AG04450 (cell line): ENCODE measurements at places on chromosomes 3 and 15.

DNA sequence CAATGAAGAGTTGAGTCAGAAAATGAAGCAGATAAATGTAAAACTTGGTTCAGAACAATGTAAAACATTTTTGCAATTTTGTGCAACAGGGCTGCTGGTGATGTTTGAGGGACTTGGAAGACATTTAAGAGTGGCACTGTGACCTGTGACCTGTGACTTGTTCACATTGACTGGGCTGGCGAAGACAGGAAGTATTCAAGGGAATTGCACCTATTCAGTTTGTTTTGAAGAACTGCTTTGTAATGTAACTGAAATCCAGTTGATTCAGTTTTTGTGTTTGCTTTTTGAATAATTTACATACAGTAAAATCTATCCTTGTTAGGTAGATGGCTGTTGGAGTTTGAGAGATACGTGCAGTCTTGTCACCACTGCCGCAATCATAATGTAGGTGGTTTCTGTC lies 35.4 kb downstream of the MCTP2 start:
- DNase-seq, result no peak

DNA sequence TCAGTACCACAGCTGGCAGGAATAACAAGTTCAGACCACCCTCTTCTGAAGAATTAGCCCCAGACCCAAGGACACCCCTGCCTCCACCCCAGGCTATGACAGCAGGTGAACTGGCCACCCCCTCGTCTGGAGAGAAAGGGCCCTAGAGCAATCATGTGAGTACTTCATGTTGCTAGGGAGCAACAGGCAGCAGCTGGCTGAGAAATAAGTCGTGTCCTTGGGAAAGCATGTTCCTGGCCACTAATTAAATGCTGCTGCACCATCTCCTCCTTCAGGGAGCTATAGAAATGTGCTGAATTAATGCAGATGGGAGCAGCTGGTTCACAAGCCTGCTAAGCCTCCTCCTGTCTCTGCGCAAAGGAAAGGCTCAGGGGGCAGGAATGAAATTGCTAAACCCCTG lies 31.5 kb downstream of the MRPS11 start:
- DNase-seq, result no peak

GRCh38 chr3:121490161-121490560 lies 55.6 kb downstream of the POLQ start:
- no peak for DNase-seq

- DNase-seq, result no peak
Observed at GRCh38 chr15:62244762-62245161, 79.7 kb upstream of the C2CD4B start.

DNA sequence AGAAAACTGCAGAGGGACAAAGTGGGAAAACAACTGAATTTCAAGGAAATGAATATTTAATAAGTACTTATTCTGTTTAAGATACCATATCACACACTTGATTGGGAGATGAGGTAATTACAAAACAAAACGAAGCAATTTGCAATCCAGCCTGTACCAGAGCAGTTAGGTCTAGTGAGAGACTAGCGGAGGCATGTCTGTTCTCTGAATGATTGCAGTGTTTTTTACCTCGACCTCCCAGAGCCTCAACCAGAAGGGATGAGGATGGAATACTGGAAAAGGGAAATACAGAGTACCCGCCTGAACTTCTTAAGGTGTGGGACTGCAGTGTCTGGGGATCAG lies 59.5 kb downstream of the PIK3CB start:
- no peak for DNase-seq

DNA sequence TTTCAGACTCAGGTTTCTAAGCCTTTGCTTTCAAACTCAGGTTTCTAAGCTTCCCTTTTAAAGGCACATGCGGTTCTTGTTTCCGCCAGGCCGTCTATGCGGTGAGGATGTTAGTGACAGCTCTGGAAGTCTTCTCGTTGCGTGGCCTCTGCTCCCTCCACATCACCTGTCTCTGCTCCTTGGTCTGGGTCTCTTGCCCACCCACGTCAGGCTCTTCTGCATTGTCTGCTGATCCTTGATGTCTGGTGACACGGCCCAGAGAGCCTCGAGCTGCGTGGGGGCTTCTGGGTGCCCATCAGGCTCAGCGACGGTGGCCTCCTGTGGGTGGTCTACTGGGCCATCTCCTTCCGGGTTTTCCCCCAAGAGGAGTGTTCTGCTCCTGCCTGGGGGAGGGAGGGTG lies 30.5 kb downstream of the KLF13 start:
- DNase-seq, result no peak

DNA sequence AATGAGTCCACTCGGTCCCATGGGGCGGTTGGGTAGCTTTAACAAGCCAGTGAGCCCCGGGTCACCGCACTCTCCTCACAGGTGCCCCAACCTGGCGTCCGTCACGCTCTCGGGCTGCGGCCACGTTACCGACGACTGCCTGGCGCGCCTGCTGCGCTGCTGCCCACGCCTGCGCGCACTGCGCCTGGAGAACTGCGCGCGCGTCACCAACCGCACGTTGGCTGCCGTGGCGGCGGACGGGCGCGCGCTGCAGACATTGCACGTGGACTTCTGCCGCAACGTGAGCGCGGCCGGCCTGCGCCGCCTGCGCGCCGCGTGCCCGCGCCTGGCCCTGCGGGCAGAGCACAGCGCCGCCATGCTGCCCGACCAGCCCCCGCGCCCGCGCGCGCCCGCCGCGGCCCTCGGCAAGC lies 3.4 kb downstream of the FBXL22 start:
- DNase-seq, result peak; percentile 78

DNA sequence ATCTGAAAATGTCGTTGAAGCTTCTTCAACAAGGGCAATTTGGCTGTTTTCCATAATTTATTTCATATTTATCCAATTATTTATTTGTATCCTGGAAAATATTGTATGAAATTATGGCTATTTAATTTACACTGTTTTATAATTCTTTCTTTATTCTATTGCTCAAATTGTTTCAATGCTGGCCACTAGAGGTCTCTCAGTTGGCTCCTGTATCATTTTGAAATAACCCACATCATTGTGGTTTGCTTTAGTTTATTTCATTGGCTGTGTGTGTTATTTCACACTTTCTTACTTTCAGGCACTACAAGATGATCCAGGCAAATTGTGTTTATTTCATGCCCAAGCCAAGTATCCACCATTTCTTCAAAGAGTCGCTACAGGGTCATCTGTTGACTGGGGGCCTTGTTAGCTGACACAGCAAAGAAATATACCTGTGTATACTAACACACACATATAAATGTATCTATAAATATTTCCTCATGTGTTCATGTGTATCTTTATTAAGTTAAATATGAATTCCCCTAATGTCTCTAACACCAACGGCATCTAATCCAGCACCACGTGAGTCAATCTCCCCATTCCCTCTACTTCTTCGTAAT lies 86.2 kb downstream of the NPAP1 start:
- DNase-seq, result no peak

- peak; percentile 50 for DNase-seq
Observed at GRCh38 chr15:94174399-94174802, 57.0 kb upstream of the MCTP2 start.

DNA sequence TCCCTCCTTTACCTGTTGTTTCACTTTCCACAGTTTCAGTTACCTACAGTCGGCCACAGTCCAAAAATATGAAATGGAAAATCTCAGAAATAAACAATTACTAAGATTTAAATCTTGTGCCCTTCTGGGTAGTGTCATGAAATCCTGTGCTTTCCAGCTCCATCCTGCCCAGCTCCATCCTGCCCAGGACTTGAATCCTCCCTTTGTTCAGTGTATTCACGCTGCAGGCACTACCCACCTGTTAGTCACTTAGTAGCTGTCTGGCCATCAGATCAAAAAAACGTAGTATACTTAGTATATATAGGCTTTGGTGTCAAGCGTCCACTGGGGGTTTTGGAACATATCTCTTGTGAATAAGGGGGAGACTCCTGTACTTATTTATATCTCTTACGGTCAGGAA lies 329.0 kb upstream of the SEMA6D start:
- no peak for DNase-seq

- DNase-seq, result no peak
Observed at GRCh38 chr15:37124331-37124730, 24.0 kb upstream of the MEIS2 start.

- no peak for DNase-seq
Observed at GRCh38 chr15:75712668-75713337, at the start of gene CSPG4. TSS of gene CSPG4 (minus strand) at chr15:75712848. CDS start at chr15:75712755, 93 bp downstream.
